ENCODE measurements at places on chromosomes 2 and 18.

DNA sequence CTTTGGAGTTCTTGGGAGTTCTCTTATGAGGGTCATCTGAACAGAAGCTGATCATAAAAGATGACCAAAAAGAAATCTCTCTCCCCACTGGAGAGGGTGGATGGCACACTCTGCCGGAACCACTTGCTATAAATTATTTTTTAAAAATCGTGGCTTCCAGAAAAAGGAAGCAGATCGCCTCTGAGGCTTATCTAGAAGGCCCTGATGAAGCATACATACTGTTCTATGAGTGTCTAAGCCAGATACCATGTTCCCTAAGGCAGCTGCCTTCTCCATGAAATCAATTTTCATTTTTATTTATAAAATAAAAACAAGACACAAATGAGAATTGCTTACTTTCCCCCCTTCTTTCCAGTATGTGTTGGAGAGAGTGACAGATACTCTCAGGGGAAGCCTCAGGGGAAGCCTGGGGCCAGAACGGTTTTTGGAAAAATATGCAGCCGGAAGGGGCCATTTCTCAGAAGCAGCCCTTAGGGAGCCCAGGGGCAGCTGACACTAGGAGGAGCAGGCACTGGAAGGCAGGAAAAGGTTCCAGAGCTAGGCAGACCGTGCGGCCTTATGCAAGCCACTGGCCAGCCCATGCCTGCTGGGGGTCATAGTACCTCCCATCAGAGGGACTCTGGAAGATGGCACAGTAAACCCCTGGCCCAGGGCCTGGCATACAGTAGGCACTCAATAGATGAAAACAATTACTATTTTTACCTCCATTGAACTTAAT is 130.6 kb downstream of the CABLES1 start:
- no peak for DNase-seq

GRCh38 chr2:8571792-8572499 is 109.9 kb upstream of the ID2 start:
- DNase-seq: no peak

DNA sequence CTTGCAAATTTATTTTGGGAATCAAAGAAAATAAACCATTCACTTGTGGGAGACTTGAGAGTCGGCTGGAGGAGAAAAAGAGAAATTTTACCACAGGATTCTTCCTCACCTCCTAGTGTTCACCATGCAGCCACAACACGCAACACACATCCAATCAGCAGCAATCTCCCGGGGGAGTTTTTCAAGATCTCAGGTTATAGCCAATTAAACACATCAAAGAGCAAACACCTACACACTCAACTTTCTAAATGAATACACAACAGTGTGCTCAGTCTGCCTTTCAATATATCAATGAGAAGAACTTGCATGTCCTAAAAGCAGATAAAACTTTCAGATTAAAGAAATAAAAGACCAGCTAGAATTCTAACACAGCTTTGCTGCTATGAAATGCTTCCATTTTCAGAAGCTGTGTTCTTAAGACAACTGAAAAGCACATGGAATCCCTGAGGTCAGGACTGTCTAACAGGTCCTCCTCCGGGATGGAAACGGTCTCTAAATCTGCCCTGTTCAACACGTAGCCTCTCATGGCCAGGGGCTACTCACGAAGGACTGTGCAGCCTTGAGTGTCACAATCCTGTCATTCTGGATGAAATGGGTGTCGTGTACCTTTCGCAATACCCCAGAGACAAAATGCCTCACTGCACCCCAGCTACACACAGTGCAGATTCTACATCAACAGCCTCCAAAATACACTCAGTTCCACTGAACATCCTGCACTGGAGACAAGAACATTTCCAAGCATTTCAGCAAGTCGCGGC is 84.2 kb downstream of the ZNF516 start:
- DNase-seq: no peak

- DNase-seq: no peak
Observed at GRCh38 chr18:58578321-58578720, 50.6 kb downstream of the ALPK2 start.

DNA sequence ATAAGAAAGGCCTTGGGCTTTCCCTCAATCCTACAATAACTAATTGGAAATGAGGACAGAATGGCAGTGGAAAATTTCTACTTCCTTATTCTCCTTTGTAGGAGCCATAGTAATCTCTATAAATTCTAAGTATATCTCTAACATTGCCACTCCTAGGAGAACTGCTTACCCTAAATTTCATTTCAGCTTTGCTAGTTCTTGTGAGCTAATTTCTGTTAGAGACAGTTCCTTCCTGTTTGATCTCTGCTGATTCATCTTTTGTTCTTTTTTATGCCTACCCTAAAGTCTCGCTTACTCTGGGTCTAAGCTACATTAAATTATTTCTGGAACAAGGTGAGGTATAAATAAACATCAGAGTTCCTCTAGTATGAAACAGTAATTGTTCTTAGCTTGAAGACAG is 25.7 kb downstream of the ABHD3 start:
- no peak for DNase-seq

- no peak for DNase-seq
Observed at GRCh38 chr2:223418131-223418530, 184.0 kb downstream of the SCG2 start.

DNA sequence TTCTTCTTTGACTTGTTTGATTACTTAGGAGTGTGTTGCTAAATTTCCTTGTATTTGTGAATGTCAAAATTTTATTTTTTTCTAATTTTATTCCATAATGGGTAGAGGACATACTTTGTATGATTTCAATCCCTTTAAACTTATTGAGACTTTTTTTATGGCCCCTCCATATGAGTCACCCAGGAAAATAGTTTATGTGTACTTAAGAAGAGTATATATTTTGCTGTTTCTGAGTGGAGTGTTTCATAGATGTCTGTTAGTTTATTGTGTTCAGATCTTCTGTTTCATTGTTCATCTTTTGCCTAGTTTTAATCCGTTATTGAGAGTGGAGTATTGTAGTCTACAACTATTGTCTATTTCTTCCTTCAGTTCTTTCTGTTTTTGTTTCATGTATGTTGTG is 81.9 kb downstream of the EPB41L5 start:
- no peak for DNase-seq

- no peak for DNase-seq
Observed at GRCh38 chr2:197182668-197183067, 127.9 kb downstream of the ANKRD44 start.

- no peak for DNase-seq
Observed at GRCh38 chr2:192471982-192472381, 277.2 kb upstream of the TMEFF2 start.

DNA sequence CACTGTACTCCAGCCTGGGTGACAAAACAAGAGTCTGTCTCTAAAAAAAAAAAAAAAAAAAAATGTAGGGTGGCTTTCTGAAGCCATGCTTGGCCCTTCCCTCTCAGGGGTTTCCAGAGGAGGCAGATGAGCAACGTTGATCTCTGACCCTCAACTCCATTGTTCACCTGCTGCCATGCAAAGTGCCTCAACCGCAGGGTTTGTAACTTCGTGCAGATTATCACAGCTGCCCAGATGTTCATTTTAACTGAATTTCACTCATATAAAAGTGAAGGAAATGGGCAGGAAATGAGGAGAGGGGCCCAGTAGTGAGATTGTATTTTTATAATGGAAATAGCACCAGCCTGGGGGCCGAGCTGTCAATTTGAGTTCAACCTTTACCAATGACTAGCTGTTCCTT is 14.9 kb upstream of the B3GNT2 start:
- no peak for DNase-seq

DNA sequence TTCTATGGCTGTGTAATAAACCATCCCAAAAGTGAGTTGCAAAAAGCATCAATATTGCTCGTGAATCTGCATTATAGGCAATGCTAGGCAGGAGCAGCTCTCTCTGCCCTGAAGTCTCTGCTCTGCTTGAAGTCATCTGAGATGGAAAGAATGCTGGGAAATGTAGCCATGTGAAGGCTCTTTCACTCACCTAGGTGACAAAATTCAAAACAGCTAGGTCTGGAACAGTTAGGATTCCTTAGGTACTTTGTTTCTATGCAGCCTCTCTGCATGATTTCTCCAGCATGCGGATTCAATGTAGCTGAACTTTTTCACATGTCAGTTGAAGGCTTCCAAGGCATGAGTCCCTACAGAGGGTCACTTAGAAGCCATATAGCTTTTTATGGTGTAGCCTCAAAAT is 1383.7 kb downstream of the LRP1B start:
- no peak for DNase-seq

GRCh38 chr2:10914272-10914693 is 2.5 kb downstream of the KCNF1 start:
- DNase-seq: no peak

GRCh38 chr18:74342416-74343043 is 26.9 kb downstream of the C18orf63 start:
- DNase-seq: peak; percentile 15

- no peak for DNase-seq
Observed at GRCh38 chr2:64260093-64260803, 116.0 kb upstream of the PELI1 start.

DNA sequence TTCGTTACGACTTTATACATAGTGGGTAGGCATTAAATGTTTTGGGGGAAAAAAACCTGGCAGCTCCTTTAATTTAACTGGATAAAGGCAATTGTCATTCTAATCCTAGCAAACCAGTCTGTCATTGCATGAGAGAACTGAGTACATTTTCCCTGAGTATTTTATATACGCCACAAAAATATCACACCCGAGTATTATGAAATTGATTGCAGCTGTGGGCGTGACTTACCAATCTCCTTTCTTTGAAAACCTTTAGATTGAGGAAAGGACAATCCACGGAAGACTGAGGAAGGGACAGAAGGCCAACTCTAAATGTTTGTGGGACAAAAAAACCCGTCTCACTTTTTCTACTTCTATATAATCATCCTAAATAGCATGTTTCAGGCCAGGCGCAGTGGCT is 9.0 kb downstream of the TM4SF20 start:
- DNase-seq: no peak

- DNase-seq: peak; percentile 67
Observed at GRCh38 chr2:144519934-144520731, at the start of gene ZEB2. Gene ZEB2, minus strand, starts transcription at chr2:144520119. Its CDS starts 2,769 bp downstream, at chr2:144517350.

GRCh38 chr18:24027156-24027827 is 12.7 kb downstream of the TTC39C start:
- DNase-seq: no peak

GRCh38 chr18:74928194-74928968 is 280.6 kb downstream of the PTGR3 start:
- DNase-seq: no peak

- DNase-seq: no peak
Observed at GRCh38 chr2:118982039-118982438, 40.0 kb downstream of the MARCO start.

DNA sequence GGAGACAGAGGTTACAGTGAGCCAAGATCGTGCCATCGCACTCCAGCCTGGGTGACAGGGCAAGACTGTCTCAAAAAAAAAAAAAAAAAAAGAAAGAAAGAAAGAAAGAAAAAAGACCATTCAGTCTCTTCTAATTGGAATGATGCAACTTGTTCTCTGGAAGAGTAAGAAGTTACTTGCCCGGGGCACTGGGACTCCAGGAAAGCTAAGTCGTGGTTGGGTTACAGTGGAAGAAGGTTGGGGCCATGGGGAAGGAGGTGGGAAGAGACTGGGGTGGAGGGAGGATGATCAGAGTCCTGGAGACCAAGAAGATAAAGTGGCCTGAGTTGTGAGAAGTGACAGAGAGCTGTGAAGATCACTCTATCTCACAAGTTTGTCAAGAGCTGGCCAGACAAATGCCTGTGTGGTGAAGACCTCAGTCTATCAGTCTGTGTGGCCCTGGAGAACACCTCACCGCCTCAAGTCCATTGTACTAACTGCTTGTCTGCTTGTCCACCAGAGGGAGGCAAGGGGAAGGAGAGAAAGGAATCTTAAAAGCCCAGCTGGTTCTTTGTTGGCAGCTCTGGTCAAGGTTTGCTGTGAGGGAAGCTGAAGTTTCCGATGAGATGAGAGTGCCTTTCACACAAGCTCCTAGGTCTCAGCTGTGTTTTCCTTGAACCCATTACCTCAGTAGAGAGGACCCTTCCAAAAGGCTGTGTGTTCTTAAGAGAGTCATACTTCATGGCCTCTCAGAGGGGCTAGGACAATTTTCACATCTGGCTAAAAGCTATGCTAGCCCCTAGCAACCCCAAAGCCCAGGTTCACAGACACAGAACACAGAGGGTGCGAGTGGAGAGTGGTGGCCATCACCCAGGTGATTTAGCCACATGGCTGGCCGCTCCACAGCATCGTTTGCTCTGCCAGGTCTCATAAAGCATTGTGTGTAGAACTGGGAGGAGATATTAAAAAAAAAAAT is 72.0 kb upstream of the TMEM178A start:
- no peak for DNase-seq

DNA sequence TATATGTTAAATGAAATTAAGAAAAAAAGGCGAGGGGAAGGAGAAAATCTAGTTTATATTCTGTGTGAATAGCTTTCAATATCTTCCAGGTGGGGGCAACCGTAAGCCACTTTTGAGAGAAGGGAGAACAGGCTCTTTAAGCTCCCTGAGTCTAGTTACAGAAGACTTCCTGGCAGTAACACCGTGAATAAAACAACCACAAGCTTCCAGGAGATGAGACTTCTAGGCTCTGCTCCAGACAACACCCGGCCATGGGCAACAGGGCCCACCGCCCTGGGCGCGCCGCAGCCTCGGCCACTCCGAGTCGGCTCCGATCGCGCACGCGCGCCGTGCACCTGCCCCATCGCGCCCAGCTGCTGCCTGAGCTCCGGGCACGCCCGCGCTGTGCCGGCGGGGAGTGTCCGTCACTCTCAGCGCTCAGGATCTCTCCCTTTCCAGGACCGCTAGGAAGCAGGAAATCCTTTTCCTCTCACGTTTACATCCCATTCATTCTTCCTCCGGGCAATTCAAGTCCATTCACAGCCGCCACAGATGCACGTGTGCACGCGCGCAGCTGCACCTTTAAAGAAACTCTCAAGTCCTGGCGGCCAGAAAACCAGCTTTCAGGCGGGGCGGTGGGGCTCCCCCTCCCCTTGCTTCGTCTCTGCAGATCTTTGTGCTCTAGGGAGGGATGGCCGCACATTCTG is 19.4 kb upstream of the PAX3 start:
- DNase-seq: peak; percentile 54

DNA sequence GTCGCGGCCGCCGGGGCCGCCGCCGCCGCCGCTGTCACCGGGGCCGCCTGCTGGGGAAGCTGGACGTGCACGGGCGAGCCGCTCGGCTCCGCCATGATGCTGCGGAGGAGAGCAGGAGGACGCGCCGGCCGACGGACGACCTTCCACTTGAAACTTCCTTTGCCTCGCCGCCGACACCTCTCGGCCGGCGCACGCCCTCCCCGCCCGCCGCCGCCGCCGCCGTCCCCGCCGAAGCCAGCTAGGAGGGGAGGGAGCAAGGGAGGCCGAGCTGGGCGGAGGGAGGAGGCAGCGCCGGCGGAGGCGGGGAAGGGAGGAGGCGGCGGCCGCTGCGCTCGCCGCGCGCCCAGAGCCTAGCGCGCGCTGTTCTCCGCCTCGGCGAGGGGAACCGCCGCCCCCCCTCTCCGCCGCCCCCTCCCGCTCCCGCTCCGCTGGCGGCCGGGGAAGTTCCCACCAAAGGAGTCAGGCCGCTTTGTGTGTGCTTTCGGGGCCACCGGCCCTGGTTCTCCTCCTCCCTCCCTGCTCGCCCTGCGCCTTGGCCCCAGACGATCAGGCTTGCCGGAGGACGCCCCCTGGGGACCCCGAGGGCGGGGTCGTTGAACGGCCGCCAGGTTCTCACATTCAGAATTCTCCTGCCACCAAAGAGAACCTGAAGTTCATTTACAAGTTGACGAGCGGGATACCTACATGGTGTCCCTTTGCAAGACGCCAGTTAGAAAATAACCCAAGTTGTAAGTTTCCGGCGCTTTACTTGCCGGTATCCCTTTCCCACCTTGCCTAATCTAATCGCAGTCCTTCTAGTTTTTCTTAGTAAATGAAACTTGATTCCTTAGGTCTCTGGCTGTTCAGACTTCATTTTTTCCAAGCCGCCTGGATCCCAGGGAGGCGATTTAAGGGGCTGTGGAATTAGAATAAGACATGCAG is at the start of gene STK39:
Gene STK39 (minus strand): TSS at position 255 of the 921 bp plus-strand sequence. CDS start 160 bp downstream, at position 95.
- peak; percentile 71 for DNase-seq

Measured in CD4-positive, alpha-beta T cell treated with Interferon alpha-2 for 1 hour (primary cell).